Activated naive CD4-positive, alpha-beta T cell treated with anti-CD3 and anti-CD28 coated beads, Interleukin-2, amount 50 U/mL, for 16 hours (primary cell): ENCODE measurements at places on chromosomes 2 and 18.

GRCh38 chr2:65045651-65046050, 10.6 kb upstream of the CEP68 start:
- DNase-seq: no peak

- DNase-seq: no peak
Observed at GRCh38 chr2:60364491-60364890, 189.0 kb downstream of the BCL11A start.

- DNase-seq: no peak
Observed at GRCh38 chr18:44848644-44849335, 168.1 kb downstream of the SETBP1 start.

DNA sequence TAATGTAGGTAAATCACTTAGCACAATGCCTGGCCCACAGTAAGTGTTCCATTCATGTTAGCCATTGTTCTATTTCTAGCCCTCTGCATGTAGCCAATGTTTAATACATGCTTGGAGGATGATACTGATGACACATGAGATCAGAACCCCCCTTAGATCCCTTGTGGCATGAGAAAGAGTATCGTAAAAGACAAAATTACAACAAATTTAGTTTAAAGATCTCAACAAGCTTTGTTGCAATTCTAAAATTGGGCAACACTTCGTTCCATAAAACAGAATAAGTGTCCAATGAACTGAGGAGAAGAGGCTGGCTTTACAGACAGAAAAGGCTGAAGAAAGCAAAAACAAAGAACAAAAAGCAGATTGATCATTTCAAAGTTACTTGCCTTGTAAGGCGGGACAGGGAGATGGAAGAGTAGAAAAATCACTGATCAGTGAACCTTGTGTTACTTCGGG, 148.7 kb upstream of the SLC1A4 start:
- no peak for DNase-seq

- no peak for DNase-seq
Observed at GRCh38 chr2:187618813-187619212, 64.6 kb upstream of the TFPI start.

DNA sequence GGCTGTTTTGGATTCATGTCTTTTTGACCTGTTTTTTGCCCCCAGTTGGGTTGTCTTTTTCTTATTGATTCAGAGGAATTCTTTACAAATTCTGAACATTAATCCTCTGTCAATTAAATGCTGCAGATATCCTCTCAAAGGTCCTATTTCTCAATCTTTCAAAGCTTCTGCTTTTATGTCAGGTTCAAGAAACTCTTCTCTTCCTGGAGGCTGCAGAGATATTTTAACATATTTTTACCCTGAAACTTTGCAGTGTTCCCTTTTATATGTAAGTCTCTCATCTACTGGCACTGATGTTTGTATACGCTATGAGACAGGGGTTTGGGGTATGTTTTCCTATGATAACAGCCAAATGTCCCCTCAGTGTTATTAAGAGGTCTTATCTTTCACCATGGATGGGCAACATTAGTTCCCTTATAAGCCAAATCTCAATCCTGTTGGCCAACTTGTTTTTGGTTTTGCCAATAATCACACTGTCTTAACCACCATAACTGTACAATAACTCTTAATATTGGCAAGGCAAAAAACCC, 159.3 kb downstream of the HDAC4 start:
- no peak for DNase-seq

DNA sequence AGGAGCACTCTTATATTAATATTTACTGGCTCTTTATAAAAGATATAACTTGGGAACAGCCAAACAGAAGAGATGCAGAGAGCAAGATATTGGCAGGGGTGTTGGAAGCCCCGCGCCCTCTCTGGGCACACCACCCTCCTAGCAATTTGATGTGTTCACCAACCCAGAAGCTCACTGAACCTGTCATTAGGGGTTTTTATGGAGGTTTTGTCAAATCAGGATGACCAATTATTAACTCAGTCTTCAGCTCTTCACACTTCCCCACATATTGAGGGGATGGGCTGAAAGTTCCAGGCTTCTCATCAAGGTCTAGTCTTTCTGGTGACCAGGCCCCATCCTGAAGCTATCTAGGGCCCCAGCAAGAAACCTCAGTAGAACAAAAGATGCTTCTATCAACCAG, 10.9 kb upstream of the INO80D start:
- DNase-seq: no peak

DNA sequence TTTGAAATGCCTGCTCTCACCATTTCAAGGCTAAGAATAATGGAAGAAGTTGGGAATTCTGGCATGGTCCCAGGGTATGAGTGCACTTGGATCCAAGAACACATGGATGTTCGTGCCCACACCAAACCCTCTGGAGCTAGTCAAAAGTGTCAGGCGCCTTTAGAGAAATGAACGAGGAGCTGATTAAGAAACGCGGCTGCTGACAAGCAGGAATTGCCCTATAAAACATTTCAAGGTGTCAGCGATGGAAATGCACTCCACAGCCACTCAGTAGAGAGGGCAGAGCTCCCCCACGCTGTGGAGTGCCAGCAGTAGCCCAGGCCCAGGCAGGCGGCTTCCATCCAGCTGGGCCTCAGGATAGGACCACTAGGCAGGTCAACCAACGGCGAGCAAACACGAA, 213.7 kb downstream of the TTC32 start:
- DNase-seq: no peak

DNA sequence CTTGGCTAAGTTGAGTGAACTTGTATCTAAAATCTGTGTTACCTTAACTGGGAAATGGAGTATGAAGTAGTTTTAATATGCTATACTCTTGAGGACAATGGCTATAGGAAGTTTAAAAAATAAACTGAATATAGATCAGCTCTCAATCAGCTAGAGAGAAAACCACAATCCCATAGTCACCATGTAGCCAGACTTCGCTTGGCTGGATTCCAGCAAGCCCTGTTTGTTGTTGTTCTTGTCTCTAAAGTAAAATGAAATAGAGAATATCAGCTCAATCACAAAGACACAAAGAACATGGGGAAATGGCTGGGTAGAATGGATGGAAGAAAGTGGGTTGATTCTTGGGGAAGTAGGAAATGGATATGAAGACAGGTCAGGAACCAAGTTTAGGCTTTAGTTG, 234.9 kb downstream of the PHLPP1 start:
- no peak for DNase-seq

- DNase-seq: no peak
Observed at GRCh38 chr2:38065502-38066135, 10.3 kb downstream of the CYP1B1 start.

DNA sequence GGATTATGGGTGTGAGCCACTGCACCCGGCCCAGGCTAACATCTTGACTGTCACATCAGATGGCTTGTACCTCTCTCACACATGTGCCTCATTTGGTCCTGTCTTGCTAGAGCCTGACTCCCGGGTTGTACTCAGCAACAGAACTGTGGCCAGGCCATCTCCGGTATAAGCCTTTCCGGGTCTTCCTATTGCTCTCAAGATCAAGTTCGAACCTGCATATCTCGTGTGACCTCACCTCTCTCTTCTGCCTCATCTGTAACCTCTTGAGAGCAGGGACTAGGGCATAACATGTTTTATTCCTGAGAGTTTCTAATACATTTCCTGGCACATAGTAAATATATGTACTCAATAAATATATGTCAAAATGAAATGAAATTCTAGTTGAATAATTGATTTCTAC, 114.0 kb downstream of the ACAA2 start:
- no peak for DNase-seq

- no peak for DNase-seq
Observed at GRCh38 chr18:47915930-47916329, 14.5 kb downstream of the SMAD2 start.

- DNase-seq: no peak
Observed at GRCh38 chr2:195312662-195313061, 344.4 kb upstream of the SLC39A10 start.

DNA sequence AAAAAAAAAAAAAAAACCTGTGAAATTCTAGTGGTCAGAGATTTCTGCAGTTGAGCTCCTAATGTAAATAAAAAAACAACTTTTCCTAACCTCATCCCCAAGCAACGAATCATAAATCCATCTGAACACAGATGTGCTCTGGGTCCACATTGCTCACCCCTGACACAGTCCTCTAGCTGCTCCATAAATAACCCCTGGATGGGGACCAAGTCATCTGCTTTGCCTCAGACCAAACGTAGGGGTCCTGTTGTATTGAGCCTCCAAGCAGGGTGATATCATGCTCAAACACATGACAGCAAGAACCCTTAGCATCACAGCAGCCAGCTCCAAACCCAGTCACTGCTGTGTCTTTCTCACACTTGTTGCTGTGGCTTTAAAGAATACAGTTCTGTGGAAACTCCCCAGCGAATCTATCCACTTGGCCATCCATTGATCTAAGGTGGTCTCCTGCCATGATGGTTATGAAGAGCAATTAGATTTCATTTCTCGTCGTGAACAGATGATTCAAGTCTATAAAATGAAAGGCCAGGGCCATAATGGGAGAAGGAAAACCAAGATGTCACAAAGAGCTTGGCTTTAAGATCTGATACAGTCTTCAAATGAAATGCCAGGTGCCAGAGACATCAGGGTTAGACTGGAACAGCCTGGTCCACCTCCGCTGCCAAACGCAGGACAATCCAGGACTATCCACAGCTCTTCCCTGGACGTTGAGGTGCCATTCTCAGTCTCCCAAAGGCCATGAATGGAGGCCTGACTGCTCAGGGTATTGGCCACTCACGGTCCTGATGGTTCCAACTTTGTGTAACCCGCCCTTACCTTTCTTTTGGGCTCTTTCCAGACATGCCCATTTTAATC, 39.0 kb downstream of the TBC1D8 start:
- no peak for DNase-seq

GRCh38 chr2:239984421-239985194, 40.5 kb downstream of the NDUFA10 start:
- DNase-seq: no peak

DNA sequence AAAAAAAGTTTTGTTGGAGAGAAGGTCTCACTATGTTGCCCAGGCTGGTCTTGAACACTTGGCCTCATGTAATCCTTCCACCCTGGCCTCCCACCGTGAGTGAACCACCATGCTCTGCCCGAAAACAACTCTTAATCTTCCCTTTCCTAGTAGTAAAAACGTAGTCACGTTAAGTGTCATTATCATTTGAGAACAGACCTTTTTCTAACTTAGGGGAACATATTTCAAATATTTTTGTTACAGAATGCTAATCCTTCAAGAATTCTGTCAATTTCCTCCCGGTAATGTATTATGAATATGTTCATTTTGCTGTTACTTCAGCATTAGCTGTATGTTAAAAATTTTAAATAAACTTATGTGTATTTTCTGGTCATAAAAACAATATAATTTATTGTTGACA, 49.7 kb downstream of the MTA3 start:
- no peak for DNase-seq

- DNase-seq: no peak
Observed at GRCh38 chr2:1455466-1455865, 42.2 kb downstream of the TPO start.

- DNase-seq: no peak
Observed at GRCh38 chr2:234324116-234324515, 172.8 kb downstream of the ARL4C start.

GRCh38 chr2:17643031-17643615, 102.6 kb downstream of the VSNL1 start:
- no peak for DNase-seq

DNA sequence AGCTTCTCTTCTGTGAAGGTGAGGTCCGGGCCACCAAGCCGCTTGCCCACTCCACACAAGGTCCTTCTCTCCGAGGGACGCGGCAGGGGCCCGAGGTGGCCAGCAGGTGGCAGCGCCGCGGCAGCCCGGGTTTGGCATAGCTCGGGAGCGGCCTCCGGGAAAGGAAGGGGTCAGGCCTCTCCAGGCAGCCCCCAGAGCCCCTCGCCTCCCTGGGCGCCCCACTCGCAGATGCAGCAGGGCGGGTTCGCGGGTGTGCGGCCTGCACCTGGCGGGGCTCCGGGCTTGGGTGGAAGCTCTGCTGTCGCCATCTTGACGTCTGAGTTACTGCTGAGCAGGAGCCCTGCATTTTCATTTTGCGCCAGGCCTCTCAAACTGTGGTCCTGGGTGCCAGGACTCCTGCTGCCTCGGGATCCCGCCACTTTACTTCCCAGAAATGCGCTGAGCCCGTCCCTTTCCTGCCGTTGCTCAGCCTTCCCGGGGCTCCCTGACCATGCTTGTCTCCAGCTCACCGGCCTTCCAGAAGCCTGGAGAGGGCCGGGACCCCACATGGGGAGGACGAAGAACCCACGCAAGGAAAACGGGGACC, 18.6 kb upstream of the NCL start:
- peak; percentile 78 for DNase-seq

GRCh38 chr2:216082805-216083204, 1.1 kb downstream of the TMEM169 start:
- no peak for DNase-seq

- DNase-seq: no peak
Observed at GRCh38 chr2:1077911-1078310, 127.3 kb downstream of the SNTG2 start.

- DNase-seq: no peak
Observed at GRCh38 chr18:75204269-75204731, 4.6 kb downstream of the PTGR3 start.

DNA sequence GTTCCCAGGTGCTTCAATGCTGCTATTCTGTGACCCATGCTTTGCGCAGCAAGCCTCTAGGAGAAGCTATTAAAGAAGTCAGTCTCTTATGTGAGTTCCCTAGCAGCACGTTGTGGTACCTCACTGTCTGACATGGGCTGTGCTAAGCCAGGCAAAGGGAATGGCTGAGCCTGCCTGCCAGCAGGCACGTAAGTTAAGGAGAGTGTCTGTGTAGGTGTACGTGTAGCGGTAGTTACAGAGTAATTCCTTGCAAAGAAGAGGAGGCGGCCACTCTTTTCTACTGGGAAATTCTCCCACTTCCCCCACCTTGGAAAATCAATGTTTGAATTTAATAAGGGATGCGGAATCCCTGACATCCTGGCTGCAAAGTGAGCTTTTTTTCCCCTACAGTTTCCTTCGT, 123.5 kb upstream of the LYPD1 start:
- no peak for DNase-seq

GRCh38 chr2:188966079-188966571, 8.0 kb upstream of the COL3A1 start:
- no peak for DNase-seq

DNA sequence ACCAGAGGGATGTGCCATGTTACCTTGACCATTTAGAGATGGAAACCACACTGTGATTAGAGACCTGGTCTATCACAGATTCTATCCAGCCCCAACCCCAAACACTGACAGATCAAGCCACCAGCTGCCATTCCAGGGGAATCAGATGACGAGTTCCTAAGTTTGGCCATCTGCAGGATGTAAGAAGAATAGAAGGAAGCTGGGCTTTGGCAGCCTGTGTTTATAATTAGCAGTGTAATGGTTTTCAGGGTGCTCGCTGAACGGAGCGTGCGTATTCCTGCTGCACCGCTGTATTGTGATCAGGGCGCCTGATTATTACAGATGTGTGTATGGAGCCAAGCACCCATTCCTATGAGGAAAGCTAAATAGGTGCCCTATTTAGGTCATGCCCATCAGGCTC, 138.1 kb downstream of the LRRC30 start:
- DNase-seq: no peak
